ENCODE measurements at places on chromosomes 4 and X.

- peak overlapping the region; percentile 97 for H3K27ac ChIP-seq
- peaks cover 27% of the 10 kb centered on the region for H3K4me1 ChIP-seq
- H3K27me3 ChIP-seq, result no peaks in the 10 kb centered on the region
- H3K4me3 ChIP-seq, result peak overlapping the region; percentile 89
- H3K36me3 ChIP-seq, result no peaks in the 10 kb centered on the region
Measured at GRCh38 chr4:73070074-73070390, 516 bp upstream of the COX18 start.

DNA sequence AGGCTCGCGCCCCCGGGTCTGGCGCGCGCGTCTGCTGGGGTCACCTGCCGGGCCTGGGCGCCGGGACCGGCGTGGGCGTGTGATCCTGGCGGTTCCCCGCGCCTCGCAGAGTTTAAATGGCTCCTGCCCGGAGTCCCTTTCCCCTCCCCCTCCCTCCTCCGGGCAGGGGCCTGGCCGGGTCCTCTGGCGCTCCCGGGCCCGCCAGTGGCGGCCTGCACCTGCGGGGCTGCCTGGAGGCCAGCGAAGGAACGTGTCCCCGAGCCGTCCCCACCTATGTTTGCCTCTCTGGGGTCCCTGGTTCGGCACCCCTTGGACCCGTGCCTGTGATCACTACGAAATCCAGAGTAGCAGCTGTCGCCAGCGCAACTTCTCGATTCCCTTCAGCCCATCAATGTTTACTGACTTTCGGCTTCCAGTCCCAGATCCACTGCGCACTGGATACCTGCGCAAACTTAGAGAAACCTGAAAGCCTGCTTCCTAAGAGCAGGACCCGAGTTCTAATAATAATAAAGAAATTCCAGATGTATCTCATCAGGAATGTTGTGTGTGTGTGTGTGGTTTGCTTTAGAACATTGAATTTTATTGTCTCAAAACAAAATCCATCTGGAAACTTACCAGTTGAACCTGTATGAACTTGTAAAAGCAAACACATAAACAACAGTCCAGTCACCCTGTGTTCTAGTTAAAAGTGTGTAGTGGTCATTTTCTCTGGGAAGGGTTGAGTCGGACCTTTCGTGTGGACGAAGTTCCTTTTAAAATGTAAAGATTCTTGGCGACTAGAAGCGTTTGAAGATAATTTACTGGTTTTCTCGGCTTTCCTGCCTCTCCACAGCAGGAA, 788 bp downstream of the SHROOM2 start:
- H3K4me3 ChIP-seq, result no peak overlapping the region
- H3K36me3 ChIP-seq, result no peaks in the 10 kb centered on the region
- no peak overlapping the region for H3K27ac ChIP-seq
- H3K27me3 ChIP-seq, result no peaks in the 10 kb centered on the region
- H3K4me1 ChIP-seq, result no peaks in the 10 kb centered on the region

DNA sequence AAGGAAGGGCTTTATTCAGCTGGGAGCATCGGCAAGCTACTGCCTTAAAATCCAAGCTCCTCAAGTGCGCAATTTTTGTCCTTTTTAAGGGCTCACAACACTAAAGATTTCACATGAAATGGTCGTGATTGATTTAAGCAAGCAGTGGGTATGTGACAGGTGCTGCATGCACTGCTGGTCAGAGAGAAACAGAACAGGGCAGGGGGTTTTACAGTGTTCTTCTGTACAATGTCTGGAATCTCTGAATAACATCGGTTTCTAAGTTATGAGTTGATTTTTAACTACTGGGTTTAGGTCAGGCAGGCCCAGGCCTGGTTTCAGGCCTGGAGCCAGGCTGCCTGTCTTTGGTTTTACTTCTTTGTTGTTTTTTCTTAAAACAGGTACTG, 6.0 kb downstream of the UGT2B17 start:
- H3K27ac ChIP-seq, result no peak overlapping the region
- no peak overlapping the region for H3K4me3 ChIP-seq
- no peaks in the 10 kb centered on the region for H3K36me3 ChIP-seq
- no peaks in the 10 kb centered on the region for H3K4me1 ChIP-seq

DNA sequence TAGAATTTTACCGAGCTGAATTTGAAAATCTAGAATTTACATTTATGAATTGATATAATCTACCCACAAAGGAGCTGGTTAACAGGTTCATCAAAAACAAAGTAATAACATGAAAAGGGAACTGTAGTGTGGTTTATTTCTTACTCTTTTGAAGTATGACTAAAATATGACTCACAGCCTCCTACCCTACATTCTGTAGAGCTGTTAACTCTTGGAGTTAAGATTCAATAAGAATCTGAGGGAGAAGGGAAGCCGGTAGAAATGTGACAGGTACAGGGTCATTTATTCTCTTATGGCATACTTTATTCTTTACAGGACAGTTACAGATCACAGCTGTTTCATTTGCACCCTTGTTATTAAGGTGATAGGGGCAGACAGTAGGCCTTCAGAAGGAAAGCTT, 132.2 kb upstream of the FAM47B start:
- H3K36me3 ChIP-seq, result no peaks in the 10 kb centered on the region
- no peaks in the 10 kb centered on the region for H3K4me1 ChIP-seq
- no peak overlapping the region for H3K4me3 ChIP-seq
- no peaks in the 10 kb centered on the region for H3K27me3 ChIP-seq

DNA sequence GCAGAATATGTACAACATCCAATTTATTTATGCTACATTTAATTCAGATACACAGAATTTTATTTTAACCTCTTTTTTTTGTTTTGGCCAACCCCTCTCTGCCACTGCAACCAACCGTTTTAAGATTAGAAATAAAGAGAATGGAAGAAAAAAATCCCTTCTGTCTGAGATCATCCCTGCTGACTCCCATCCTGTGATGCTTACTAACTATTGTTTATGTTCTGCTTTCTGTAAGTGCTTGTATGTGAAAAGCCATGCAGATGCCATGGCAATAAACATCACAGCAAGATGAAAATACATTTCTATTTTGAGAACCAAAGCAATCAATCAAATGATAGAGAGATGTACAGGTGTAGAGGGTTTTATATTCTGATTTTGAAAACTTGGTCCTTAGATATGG, 70.1 kb downstream of the GABRB1 start:
- H3K4me3 ChIP-seq, result no peak overlapping the region
- DNase-seq, result no peak
- no peaks in the 10 kb centered on the region for H3K4me1 ChIP-seq
- H3K27ac ChIP-seq, result no peak overlapping the region
- H3K27me3 ChIP-seq, result no peaks in the 10 kb centered on the region
- H3K36me3 ChIP-seq, result no peaks in the 10 kb centered on the region

- no peak overlapping the region for H3K27ac ChIP-seq
- no peaks in the 10 kb centered on the region for H3K27me3 ChIP-seq
- H3K4me1 ChIP-seq, result peaks cover 25% of the 10 kb centered on the region
- peaks cover 4% of the 10 kb centered on the region for H3K36me3 ChIP-seq
- H3K4me3 ChIP-seq, result no peak overlapping the region
Measured at GRCh38 chr4:2243681-2244380, 1.9 kb upstream of the HAUS3 start.

DNA sequence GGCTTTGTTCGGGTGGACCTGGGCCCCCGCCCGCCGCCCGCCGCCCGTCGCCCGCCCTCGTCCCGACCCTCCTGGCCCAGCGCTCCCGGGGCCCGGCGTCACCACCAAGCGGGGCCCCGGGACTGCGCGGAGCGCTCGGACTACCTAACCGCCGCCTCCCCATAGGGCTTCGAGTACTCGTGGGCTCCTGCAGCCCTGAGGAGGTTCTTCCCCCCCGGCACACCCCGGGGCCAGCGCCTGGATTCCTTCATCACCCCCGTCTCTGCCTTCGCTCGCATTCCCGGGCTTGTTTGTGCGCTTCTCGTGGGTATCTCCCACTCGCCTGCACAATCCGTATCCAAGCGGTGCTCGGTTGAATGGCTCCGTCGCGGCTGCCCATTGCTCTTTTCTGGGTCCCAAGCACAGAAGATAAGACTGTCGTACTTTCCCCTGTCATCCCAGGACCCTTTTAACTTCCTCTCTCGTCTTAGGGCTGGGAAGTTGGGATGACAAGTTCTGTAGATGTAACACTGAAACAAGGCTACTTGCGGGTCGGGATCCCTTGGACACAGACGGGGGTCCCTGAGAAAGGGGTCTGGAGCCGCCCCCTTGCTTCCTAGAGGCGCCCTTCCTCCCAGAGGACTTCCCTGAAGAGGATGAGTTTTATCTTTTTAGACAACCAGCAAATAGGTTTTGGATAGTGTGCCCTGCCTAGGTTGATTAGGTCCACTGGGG, 565 bp downstream of the MOB1B start:
- H3K4me1 ChIP-seq, result peaks cover 17% of the 10 kb centered on the region
- no peak for DNase-seq
- peaks cover 4% of the 10 kb centered on the region for H3K36me3 ChIP-seq
- no peaks in the 10 kb centered on the region for H3K27me3 ChIP-seq
- H3K4me3 ChIP-seq, result peak overlapping the region; percentile 95
- H3K27ac ChIP-seq, result peak overlapping the region; percentile 71

DNA sequence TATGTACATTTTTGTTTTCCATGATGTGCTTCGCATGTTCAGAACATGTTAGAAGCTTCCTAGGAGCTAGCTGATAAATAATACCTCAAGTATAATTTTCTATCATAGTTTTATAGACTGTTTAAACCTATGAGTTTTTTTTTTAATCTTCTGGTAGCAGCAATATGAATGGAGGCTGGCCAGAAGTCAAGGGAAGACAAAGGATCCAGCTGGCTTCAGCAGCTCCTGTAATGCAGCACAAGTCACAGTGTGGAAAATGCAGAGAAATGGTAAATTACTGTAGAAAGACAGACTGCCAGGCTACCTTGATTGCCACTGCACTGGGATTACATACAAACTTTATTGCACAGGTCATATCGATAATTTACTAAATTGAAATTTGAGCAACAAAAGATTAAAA, 537.9 kb downstream of the IQCM start:
- no peaks in the 10 kb centered on the region for H3K36me3 ChIP-seq
- H3K4me1 ChIP-seq, result no peaks in the 10 kb centered on the region
- no peak overlapping the region for H3K27ac ChIP-seq
- DNase-seq, result no peak

DNA sequence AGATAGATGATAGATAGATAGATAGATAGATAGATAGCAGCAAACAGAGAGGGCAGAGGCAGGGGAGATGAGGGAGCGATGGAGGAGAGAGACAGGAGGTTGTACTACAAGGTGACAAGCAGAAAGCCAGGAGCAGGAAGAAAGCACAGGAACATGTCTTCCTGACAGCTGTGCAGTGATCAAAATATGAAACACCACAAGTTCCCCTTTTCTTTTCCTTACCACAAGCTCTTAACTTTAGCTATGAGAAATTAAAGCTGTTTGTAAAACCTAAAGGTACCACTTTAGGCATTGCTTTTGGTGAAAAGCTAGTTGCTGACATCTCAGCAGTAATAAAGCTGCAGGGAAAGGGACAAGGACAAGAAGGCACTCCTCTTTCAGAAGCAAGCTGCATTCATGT, 9.1 kb upstream of the MAGED4B start:
- H3K36me3 ChIP-seq, result no peaks in the 10 kb centered on the region
- DNase-seq, result no peak
- H3K4me1 ChIP-seq, result no peaks in the 10 kb centered on the region
- no peak overlapping the region for H3K27ac ChIP-seq
- H3K4me3 ChIP-seq, result no peak overlapping the region

- DNase-seq, result no peak
- no peak overlapping the region for H3K4me3 ChIP-seq
- no peak overlapping the region for H3K27ac ChIP-seq
- no peaks in the 10 kb centered on the region for H3K4me1 ChIP-seq
- no peaks in the 10 kb centered on the region for H3K27me3 ChIP-seq
- no peaks in the 10 kb centered on the region for H3K36me3 ChIP-seq
Measured at GRCh38 chr4:46586566-46586965, 196.6 kb upstream of the GABRA2 start.

DNA sequence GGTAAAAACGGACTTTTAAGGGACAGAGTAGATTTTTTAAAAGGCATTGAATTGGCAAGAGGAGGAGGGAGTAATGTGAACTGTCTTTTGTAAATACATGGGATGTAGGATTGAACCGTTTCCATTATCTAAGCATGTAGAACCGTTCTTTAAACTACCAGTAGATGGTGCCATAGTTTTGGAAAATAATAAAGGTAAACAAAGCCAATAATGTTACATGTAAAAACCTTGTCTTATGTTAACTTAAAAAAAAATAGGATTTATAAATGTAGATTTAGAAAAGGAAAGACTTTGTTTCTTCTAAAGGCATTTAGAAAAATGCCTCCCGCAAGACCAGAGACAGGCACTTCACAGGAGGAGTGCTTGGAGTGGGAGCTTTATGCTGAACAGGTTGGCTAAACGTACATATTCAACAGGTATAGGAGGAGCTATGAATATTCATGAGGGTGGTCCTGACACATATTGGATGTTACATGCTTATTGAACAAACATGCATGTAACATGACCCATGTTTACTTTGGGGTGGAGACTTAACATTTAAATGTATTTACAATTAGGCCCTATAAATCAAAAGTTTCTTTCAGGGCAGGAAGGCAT, 45.5 kb upstream of the FAM241A start:
- H3K4me1 ChIP-seq, result no peaks in the 10 kb centered on the region
- no peaks in the 10 kb centered on the region for H3K27me3 ChIP-seq
- H3K27ac ChIP-seq, result no peak overlapping the region
- DNase-seq, result peak; percentile 48
- no peaks in the 10 kb centered on the region for H3K36me3 ChIP-seq
- no peak overlapping the region for H3K4me3 ChIP-seq

DNA sequence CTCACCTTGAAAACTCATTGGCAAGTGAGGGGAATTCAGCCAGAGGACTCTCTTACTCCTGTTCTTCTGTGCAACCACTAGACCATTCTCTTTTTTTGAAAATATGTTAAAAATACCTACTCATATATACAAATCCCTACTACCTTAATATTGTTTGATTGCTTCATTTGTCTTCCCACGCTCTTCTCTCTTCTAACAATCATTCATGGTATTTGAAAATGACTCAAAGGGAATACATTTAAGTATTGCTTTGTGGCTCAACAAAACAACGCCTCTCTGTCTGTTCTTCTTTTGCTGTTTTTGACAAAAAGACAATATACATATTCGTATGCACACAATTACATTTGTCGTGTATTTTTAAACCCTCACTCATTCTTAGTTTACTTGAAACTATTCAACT, 589.4 kb downstream of the ANKRD50 start:
- DNase-seq, result no peak
- no peak overlapping the region for H3K4me3 ChIP-seq
- H3K27ac ChIP-seq, result no peak overlapping the region
- H3K36me3 ChIP-seq, result no peaks in the 10 kb centered on the region

- no peaks in the 10 kb centered on the region for H3K27me3 ChIP-seq
- H3K4me1 ChIP-seq, result no peaks in the 10 kb centered on the region
- DNase-seq, result no peak
- no peak overlapping the region for H3K4me3 ChIP-seq
Measured at GRCh38 chr4:8177956-8178355, 19.3 kb upstream of the ABLIM2 start.

GRCh38 chr4:53640576-53641453, 49.5 kb upstream of the LNX1 start:
- no peak overlapping the region for H3K4me3 ChIP-seq
- no peak overlapping the region for H3K27ac ChIP-seq
- no peaks in the 10 kb centered on the region for H3K36me3 ChIP-seq
- H3K4me1 ChIP-seq, result no peaks in the 10 kb centered on the region

DNA sequence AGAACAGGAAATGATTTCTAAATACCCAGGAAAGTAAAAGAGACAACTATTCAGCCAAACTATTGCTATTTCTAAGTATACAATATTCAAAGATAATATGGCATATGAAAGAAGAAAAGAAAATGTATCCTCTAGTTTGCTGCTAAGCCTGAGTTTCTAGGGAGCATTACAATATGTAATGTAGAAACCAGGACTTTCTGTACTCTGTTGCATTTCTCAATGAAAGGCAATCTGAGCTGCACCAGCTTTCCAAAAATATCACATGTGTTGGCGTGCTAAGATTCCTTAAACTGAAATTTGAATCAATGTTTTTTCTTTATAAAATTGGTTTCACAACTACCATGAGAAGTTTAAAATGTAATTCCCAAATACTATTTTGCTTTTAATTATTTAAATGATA, 129.6 kb downstream of the ANK2 start:
- no peaks in the 10 kb centered on the region for H3K36me3 ChIP-seq
- H3K27ac ChIP-seq, result no peak overlapping the region
- DNase-seq, result no peak
- no peaks in the 10 kb centered on the region for H3K4me1 ChIP-seq
- no peaks in the 10 kb centered on the region for H3K27me3 ChIP-seq

Measured in CD4-positive, alpha-beta memory T cell (primary cell).